ENCODE measurements at places on chromosomes 12 and 14. TPM values are rescaled to one million over a fixed set of nuclear protein-coding genes. Genes with fewer than 3 reads are reported as not detected.

CDC42BPB gene
- 20.2 TPM for polyA plus RNA-seq

ACOT6 gene
- not detected for polyA plus RNA-seq

GNG2 gene
- polyA plus RNA-seq: 1.6 TPM

NUBPL gene
- polyA plus RNA-seq: 5.1 TPM

SPTB gene
- 213 TPM for polyA plus RNA-seq

IFNG-AS1 gene
- polyA plus RNA-seq: not detected

ACOT4 gene
- 0.11 TPM for polyA plus RNA-seq

CMA1 gene
- 0.04 TPM for polyA plus RNA-seq

SIX1 gene
- polyA plus RNA-seq: 8.3 TPM

DNA sequence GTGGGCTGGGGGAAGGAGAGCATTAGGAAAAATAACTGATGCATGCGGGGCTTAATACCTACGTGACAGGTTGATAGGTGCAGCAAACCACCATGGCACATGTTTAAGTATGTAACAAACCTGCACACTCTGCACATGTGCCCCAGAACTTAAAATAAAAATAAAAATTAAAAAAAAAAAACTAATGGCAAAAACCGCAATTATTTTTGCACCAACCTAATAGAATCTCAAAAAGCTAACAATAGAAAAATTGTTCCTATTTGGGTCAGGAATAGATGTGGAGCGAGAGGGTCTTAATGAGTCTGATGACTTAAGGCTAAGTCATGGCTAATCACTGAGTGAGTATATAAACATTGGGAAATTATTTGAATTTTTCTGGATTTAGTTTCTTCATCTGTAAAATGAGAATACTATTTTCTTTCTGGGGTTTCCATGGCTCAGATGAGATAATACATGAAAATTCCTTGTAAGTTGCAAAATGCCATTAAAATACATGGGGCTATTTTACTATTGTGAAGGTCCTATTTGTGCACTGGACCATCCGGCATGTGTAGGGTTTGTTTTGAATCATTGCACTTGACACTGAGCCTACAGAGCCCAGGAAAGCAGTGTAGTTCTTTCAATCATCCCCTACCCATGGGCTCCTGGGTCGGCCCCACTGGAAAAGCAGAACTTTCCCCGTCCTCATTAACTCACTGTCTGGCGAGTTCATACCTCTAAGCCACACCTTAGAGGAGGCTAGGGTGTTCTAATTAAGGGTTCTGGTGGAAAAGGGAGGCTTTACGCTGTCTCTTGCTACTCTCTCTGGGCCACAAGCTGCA lies 164.1 kb upstream of the NTF3 start:
- DNase-seq: no peak

DNA sequence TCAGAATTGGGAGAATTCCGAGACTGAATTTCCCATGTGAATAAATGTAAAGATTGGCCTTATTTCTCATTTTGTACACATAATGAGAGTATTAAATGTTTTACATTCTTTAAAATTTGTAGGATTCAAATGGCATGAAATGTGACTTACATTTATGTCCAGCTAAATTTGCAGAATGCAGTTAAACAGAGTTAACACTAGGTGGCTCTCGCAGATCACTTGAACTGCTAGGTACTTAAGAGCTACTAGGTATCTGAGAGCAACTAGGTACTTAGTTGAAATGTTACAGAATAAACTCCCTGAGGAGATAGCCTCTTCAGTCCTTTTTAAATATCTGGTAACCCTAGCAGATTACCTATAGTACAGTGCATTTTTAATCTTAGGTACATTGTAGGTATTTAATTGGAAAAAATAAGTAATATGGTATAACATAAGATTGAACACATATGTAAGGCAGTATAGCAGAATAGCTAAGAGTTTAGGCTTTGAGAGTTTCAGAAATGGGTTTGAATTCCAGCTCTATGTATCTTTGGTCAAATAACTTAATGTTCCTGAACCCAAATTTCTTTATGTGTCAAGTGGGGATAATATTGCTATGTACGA lies 73.8 kb downstream of the KIAA0586 start:
- DNase-seq: no peak

DNA sequence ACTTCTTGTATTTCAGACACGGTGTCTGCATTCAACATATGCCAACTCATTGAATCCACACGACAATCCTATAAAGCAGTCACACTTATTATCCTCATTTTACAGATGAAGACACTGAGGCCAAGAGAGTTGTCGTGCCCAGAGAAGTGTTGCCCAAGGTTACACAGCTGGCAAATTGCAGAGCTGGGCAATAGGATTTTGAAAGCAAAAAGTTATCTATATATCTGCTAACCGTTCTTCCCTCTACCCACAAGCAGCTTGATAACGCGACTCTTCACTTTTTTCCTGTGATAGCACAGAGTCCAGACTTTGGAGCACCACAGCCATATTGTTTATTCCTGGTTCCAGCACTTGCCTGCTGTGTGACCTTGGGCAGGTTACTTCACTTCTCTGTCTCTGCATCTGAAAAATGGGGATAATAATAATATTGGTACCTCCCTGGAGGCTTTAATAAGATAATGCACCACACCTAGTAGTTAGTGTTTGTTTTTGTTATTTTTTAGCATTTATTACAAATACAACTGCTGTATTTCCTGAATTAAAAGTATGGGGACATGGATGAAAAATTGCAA lies 82.2 kb downstream of the CHST11 start:
- DNase-seq: no peak

GRCh38 chr14:65096323-65097089 lies 5.8 kb downstream of the MAX start:
- no peak for DNase-seq

DNA sequence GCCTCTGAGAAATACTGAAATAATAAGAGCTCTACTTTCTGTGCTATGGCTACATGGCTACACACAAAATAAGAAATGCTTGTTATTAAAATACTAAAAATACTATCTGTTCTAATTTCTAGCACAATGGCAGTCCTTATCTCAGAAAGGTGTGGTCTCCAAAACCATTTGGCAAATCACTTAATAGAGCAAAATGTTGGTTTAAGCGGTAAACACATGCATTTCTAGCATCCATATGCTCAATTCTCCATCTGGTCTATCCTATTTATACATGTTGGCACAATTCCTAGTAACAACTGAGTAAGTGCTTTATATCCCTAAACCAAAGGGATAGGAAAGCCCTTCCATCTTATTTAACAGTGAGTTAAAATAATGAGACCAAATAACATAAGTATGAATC lies 107.0 kb downstream of the PAPLN start:
- DNase-seq: no peak

DNA sequence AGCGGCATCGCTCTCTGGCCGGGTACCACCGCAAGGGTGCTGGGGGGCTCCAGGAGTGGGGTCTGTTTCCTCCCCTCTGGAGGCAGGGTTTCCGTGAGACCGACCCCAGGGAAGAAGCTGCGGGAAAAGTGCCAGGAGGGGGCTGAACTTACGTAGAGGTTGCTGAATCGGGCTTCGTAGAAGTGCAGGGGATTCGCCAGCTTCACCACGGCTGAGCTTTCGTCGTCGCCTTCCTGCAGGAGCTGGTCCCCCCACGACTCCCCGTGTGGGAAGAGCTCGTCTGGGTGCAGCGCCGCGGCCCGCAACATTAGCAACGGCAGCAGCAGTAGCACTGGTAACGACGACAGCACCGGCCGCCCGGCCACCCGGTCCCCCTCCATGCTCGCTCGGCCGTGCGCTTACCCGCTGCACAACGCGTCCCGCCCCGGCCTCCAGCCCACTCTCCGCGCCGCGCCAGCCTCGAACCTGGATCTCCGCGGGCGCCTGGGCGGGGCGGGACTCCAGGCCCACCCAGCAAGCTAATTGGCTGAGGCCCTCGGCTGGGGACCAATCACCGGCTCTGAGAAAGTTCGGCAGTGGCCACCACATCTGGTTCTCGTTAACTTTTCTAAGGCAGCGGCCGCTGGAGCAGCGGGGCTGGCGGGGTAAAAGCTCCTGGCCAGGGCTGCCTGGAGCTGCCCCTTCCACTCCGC lies at the start of gene NID2:
NID2 (minus strand) TSS at position 445 of the 692 bp plus-strand sequence; CDS start at position 380, 65 bp downstream.
- peak; percentile 87 for DNase-seq

- no peak for DNase-seq
These were observed 31.3 kb downstream of the PRKD1 start for GRCh38 chr14:29896354-29896821.

DNA sequence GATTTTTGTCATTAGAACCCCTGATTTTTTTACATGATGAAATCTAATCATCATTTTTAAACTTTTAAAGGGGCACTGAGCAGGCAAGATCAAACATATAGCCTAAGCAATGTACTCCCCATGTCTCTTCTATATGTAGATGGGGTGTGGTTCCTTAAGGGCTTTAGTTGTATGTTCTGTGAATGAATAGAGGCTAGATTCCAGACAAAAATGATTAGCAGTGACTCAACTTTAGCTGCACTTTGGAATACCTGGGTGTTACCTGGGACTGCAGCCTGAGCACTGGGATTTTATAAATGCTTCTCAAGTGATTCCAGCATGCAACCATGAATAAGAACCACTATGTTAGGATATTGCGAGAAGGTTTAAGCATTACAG lies 256.7 kb upstream of the PLEKHG7 start:
- no peak for DNase-seq

GRCh38 chr12:107992870-107993451 lies 136.1 kb upstream of the WSCD2 start:
- DNase-seq: no peak

DNA sequence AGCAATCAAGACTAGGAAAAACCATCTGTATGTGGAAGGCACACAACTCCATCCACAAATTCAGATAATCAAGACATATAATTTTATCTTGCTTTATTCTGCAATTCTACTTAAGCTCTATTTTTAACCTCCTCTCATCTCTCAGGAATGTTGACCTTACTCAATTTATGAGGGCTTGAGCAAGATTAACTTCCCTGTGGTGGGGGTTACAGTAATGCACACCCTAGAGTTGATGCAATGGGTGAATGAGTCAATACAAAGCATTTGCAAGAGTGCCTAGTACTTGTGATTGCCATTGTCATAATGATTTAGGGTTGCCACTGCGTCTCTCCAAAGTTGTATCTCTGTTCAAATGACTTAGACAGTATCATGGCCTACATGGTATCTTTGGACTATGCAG lies 1598.4 kb upstream of the TMEM132C start:
- DNase-seq: no peak

DNA sequence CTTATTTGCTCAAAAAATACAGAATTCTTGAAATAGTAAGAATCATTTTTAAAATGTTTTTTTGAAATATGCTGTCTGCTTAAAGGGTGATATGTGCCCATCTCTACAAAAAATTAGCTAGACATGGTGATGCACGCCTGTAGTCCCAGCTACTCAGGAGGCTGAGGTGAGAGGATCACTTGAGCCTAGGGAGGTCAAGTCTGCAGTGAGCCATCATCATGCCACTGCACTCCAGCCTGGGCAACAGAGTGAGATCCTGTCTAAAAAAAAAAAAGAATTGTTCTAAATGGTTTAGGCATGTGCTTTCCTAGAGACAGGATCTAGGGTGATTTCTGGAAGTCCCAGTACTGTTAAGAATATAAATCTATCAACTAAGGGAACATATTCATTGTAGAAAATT lies 75.6 kb upstream of the HECTD1 start:
- DNase-seq: no peak

GRCh38 chr12:69684466-69684865 lies 14.6 kb downstream of the BEST3 start:
- no peak for DNase-seq

DNA sequence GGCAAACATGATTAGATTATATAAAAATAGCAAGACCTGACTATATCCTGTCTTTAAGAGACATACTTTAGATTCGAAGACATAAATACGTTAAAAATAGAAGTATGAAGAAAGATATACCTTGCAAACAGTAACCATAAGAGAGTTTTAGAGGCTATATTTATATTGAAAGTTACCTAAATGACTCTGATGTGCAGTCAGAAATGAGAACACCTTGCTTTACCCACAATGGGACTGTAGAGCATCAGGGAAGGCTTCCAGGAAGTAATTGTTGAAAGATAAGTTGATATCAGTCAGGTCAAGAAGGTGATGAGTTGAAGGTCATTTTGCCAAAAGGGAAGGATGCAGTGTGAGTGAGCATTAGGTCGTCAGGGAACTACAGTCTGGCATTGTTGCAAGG lies 110.2 kb downstream of the NEDD1 start:
- no peak for DNase-seq

DNA sequence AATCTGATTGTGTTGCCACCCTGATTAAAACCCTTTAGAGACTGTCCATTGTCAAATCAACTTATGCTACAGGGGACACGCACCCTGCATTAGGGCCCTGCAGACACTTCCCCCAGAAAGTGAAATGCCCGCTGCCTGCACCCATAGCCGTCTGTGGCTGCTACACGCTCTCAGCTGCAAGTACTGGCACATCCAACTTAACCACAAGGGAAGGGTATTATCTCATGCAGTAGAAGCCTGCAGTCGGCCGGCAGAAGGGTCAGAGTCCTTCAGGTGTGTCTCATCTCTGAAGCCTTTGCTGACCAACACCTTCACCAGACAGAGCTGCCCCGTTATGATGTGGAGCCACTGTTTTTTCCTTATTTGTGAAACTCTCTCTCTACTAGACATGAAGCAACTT lies 20.8 kb downstream of the CFAP251 start:
- no peak for DNase-seq

- no peak for DNase-seq
These were observed 48.1 kb upstream of the ATXN7L3B start for GRCh38 chr12:74489543-74489942.

- DNase-seq: no peak
These were observed 62.0 kb upstream of the FAM222A start for GRCh38 chr12:109651596-109651995.

DNA sequence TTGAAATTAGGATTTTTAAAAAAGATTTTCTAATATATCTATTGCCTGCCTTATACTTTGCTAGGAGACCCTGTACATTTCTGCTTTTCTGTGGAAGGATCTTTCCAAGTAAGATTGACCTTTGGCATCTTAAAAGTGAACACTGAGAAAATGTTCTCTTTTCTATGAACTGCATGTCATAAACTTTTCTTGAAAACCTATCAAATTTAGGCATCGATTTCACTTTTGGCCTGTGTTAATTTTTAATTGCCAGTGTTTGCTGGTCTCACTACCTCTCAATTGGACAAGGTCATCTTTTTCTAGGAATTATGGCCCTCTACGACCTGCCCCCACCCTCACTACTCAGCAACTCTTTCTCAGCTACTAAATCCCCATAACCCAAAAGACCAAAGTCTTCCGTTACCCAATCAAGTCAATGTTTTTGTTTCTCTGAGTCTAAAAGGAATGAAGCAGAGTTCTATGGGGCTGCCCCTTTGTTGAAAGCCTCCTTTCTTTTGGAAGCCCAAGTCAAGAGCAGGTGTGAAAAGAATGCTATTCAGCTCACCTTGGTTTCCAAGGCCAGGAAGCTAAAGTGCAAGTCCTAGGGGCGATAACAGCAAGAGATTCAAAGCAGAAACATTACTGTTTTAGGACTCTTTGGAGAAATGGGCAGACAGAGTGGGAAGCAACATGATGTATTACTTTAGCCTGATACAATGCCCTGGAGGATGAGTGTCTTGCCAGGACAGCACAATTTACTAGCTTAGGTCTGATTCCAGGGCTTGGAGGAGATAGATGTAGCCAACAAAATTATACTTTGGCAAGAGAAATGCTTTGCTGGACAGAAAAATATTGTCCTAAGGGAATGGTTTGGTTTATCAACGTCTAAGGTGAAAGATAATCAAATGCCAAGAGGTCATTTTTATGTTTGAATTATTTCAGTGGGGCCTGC lies 55.0 kb downstream of the IGF1 start:
- no peak for DNase-seq
